ENCODE measurements at places on chromosomes 11 and 22. TPM values are rescaled to one million over a fixed set of nuclear protein-coding genes. Genes with fewer than 3 reads are reported as not detected.

Gene EIF3L
- total RNA-seq: 368 TPM

Gene OR51B2
- not detected for total RNA-seq

Gene TNNI2
- not detected for total RNA-seq

Gene LRRC56
- 0.53 TPM for total RNA-seq

Gene PDGFD
- total RNA-seq: 31.1 TPM

Gene APOA4
- total RNA-seq: not detected

Gene MRGPRF
- total RNA-seq: 0.24 TPM

Gene OR4X2
- total RNA-seq: not detected

Gene MTNR1B
- not detected for total RNA-seq

Gene OTOG
- not detected for total RNA-seq

Gene E2F8
- total RNA-seq: 0.53 TPM

Gene MS4A12
- not detected for total RNA-seq
